ENCODE measurements at places on chromosomes 2 and 18.

DNA sequence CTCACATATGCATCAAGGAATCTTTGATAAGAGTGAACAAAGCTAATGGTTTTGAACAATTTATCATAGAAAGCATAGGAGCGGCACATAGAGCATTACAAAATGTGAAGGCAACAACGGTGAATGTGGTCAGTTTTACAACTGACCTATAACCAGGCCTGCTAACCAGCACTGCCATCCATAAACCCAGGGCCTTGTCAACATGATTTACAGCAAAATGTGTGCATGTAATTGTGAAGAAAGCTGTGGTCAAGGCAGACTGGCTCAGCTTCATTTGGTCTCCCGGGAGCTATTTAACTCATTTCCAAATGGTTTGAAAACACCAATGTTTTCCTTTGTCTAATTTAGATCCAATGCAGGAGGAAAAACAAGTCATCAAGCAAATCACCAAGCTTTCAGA is 119.8 kb downstream of the DHRS9 start:
- no peak for DNase-seq

DNA sequence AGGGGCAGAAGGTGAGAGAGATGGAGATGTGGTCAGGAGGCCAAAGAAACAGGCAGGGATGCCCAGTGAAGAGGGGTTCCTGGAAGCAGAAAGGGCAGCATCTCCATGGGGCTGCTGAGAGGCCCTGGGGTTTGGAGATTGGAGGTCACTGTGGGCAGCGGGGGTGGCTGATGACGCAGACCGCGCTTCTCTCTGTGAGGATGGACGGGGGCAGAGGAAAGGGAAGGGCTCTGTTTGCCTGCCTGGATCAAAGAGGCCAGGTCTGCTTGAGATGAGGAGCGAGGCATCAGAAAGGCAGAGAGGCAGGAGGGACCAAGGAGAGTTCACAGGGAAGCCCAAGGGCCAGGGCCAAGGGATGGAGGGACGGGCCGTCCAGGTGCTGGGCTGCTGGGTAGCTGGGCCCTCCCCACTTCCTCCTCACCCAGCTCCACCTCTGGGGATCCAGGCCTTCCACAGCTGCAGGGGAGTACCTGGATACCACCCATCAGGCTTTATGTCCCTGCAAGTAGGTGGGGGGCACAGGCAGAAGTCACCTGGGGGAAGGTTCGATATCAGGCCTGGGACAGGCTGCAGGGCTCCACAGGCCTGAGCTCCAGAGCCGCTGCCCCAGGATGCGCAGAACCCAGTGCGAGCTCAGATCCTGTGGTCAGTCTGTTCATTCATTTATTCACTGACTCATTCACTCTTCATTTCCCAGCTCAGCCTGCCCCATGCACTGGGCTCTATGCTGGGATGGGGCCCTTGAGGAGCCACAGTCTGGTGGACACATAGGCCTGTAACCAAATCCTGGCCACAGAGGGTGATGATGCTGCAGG is 30.6 kb downstream of the ADRA2B start:
- DNase-seq, result peak; percentile 6

- no peak for DNase-seq
These were observed 46.6 kb downstream of the SCN1A start for GRCh38 chr2:166081131-166081632.

DNA sequence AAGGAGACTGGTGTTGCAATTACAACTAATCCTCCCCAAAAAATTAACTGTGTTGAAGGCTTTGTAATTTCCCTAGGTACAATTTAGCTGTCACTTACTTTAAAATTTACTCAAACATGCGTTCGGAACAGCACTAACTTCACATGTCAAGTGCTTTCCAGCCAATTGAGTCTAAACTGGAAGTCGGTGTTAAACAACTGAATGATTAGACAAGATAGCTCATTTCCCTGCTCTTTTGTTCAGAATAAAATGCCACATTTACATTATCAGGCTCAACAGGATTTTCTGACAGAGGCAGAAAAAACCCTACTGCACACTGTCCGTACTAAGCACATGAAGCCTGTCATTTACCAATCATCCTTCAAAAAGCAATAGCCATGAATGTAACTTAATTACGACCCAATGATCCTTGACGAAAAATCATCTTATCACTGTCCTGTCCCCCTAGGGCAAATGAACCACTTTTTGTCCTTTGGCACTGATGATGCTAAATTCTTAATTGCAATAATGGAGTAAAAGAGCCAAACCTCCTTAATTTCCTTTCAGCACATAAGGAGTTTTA is 56.0 kb downstream of the LRPPRC start:
- DNase-seq, result no peak

DNA sequence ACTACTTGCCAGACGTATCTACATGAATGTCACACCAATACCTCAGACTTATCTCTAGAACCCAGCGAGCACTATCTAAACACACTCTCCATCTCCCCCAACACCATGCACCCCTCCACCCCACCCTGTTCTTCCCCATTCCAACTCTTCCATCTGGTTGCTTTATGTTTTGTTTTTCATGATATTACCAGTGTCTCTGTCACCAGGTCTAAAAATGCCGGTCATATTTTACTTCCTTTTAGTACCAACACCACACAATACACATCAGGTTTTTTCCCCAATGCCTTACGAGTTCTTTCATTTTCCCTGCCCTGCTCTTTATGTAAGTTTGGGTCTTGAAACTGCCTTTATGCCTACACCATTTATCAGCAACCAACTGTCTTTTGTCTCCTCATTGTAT is 10.2 kb upstream of the ITGA4 start:
- no peak for DNase-seq
